ENCODE measurements at places on chromosomes 7 and 10.
A peak's percentile ranks its signal among the peaks of the same experiment; 100 is the strongest.

DNA sequence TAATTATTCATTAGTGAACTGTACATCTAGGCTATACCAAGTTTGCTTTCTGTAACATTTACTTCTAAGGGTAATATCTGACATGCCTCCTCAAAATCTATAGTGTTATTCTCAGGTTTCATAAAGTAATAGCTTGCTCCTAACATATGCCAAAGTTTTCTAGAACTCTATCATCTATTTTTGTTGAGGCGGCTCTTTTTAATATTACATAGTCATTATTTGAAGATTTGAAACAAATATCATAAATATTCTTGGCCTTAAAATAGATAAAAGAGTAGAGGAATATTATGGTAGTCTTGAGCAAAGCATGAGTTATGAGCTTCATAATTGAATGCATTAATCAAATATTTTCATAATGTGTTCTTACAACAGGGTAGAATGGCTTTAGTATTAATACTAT, 327.2 kb upstream of the KCND2 start:
- no peaks in the 10 kb centered on the region for H3K36me3 ChIP-seq
- H3K4me3 ChIP-seq = no peak overlapping the region
- H3K27me3 ChIP-seq = no peaks in the 10 kb centered on the region
- no peaks in the 10 kb centered on the region for H3K4me1 ChIP-seq
- no peak overlapping the region for H3K27ac ChIP-seq

- H3K27ac ChIP-seq = no peak overlapping the region
- no peaks in the 10 kb centered on the region for H3K4me1 ChIP-seq
- DNase-seq = no peak
- no peaks in the 10 kb centered on the region for H3K36me3 ChIP-seq
These were observed 68.0 kb downstream of the CXCL12 start for GRCh38 chr10:44316922-44317215.

GRCh38 chr10:76615049-76615448, 1022.6 kb downstream of the KCNMA1 start:
- DNase-seq = no peak
- no peak overlapping the region for H3K4me3 ChIP-seq
- H3K27me3 ChIP-seq = no peaks in the 10 kb centered on the region
- H3K36me3 ChIP-seq = no peaks in the 10 kb centered on the region

DNA sequence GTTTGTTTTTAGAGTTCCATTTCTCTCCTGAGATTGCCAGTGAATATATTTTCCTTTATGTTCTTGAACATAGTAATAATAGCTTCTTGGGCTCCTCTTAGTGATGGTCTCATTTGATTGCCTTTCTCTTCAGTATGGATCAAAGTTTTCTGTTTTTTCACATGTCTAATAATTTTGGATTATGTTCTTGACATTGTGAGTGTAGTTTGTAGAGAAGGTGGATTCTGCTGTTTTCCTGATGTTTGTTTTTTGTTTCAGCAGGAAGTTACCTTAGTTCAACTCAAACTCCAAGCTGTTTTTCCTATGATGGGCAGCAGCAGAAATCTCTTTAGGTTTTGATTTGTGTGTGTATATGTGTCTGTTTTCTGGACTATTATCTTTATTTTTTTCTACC, 43.8 kb downstream of the TAF3 start:
- H3K4me3 ChIP-seq = peak overlapping the region; percentile 24
- H3K27ac ChIP-seq = no peak overlapping the region
- H3K36me3 ChIP-seq = peaks cover 4% of the 10 kb centered on the region

DNA sequence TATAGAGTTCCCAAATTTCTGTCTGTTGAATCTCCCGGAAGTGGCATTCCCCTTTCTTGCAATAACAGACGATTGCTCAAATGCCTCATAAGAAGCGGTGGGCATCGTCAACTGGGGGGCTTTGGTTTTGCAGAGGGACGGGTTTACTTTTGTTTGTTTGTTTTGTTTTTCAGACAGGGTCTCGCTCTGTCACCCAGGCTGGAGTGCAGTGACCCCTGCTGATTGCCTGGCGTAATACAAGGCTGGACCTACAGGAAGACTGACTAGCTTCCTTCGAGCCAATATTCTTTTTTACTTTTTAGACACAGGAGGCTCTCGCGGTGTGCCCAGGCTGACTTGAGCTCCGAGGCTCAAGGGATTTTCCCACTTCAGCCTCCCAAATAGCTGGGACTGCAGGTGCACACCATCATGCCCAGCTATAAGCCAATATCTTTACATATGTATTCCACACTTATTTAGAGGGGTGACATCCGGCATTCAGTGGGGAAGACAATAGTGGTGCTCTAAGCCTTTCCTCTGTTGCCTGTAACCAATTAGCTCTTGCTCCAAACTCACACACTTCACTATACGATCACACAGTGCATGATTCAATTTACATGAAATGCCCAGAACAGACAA, 58.1 kb downstream of the FHIP2A start:
- no peaks in the 10 kb centered on the region for H3K36me3 ChIP-seq
- no peaks in the 10 kb centered on the region for H3K27me3 ChIP-seq
- peaks cover 11% of the 10 kb centered on the region for H3K4me1 ChIP-seq
- no peak overlapping the region for H3K27ac ChIP-seq

GRCh38 chr10:110730345-110731050, 86.4 kb downstream of the RBM20 start:
- no peak overlapping the region for H3K4me3 ChIP-seq
- no peak overlapping the region for H3K27ac ChIP-seq
- no peaks in the 10 kb centered on the region for H3K36me3 ChIP-seq
- no peaks in the 10 kb centered on the region for H3K27me3 ChIP-seq
- peaks cover 7% of the 10 kb centered on the region for H3K4me1 ChIP-seq

- no peak overlapping the region for H3K4me3 ChIP-seq
- no peak overlapping the region for H3K27ac ChIP-seq
- no peaks in the 10 kb centered on the region for H3K27me3 ChIP-seq
These were observed 29.7 kb upstream of the GPAM start for GRCh38 chr10:112213098-112213823.

GRCh38 chr7:44667190-44667589, 60.8 kb downstream of the OGDH start:
- H3K27ac ChIP-seq = no peak overlapping the region
- H3K4me1 ChIP-seq = no peaks in the 10 kb centered on the region
- H3K36me3 ChIP-seq = peaks cover 25% of the 10 kb centered on the region
- no peaks in the 10 kb centered on the region for H3K27me3 ChIP-seq

GRCh38 chr7:26237035-26237807, 35.7 kb downstream of the CBX3 start:
- no peaks in the 10 kb centered on the region for H3K4me1 ChIP-seq
- H3K36me3 ChIP-seq = no peaks in the 10 kb centered on the region
- DNase-seq = no peak
- no peaks in the 10 kb centered on the region for H3K27me3 ChIP-seq

GRCh38 chr10:100930368-100930767, 17.6 kb downstream of the SLF2 start:
- no peaks in the 10 kb centered on the region for H3K4me1 ChIP-seq
- DNase-seq = no peak
- no peaks in the 10 kb centered on the region for H3K27me3 ChIP-seq
- peaks cover 76% of the 10 kb centered on the region for H3K36me3 ChIP-seq
- no peak overlapping the region for H3K27ac ChIP-seq

DNA sequence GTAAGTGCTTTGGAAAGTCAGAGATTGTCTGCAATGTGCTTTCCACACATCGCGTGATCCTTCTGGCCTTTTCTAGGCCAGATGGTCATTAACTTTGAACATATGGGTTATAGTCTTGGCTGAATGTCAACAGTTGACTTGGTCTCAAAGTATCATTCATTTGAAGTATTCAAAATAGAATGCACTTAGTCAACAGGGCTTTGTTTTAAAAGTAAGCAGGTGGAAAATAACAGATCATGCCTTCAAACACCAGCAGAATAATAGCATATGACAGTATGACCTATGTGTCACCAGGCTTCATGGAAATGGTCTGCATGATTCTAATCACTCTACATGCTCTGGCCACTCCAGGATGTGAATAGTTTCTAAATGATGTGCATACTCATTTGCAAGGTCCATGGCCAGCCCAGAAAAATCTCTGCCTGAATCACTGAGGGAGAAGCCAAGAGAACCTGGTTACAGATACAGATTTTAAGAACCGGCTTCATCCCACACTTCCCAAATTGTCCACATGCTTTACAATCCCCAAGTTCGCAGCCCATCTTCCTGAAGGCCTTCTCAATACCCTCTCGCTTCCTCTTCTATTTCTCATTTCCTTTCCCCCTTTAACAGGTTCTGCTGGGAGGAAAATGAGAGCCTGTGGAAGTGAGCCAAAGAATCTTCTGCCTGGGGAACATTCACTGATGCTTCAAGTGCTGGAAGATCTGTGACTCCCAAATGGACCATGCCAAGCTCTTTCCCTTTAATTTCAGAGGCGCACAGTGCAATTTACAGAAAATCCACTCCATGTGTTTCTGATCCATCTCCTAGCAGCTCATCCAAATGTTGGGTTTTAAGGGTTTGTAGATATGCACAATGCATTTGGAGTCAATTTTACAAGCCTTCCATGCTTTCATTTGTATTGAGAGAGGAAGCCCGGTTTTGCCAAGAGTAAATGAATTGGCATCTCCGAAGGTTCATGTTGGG, 122.8 kb upstream of the GDF10 start:
- peaks cover 23% of the 10 kb centered on the region for H3K27me3 ChIP-seq
- H3K4me3 ChIP-seq = no peak overlapping the region
- no peaks in the 10 kb centered on the region for H3K36me3 ChIP-seq

DNA sequence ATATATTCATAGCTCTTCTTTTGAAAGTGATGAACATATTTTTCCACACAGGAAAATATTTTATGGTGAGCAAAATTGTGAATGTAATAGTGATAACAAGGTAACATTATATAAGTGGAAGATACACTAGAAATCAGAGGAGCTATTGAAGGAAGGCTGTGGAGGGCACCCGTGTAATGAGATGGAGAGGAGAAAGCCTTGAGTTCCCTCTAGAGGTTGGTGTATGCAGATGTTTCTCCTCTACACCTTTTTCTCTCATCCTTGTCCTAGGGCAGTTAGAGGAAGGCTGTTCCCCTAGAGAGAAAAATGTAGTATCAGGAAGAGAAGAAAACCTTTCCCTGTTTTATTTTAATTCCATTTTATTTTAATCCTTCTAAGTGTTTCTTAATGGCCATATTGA, 54.6 kb upstream of the NRG3 start:
- peaks cover 4% of the 10 kb centered on the region for H3K27me3 ChIP-seq
- H3K4me1 ChIP-seq = peaks cover 3% of the 10 kb centered on the region
- H3K27ac ChIP-seq = no peak overlapping the region
- DNase-seq = no peak

DNA sequence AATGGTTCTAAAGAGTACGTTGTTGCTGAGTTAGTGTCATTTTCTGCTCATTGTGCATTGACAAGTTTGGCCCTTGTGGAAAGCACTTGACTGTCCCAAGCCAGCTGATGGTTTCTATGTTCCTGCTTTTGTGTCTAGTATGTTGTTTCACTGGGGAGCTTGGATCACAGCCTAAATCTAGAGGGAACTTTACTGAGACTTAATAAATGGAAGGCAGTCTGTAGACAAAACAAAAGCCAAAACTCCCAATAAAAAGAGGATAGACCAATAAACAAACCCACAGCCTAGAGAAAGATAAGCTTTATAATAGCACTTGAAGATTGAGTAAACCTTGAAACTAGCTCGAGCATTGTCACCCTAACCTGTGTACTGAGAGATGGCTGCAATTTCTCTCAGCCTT, 196.8 kb downstream of the ADRA2A start:
- H3K27ac ChIP-seq = no peak overlapping the region
- H3K4me3 ChIP-seq = no peak overlapping the region
- H3K27me3 ChIP-seq = no peaks in the 10 kb centered on the region
- H3K36me3 ChIP-seq = no peaks in the 10 kb centered on the region

DNA sequence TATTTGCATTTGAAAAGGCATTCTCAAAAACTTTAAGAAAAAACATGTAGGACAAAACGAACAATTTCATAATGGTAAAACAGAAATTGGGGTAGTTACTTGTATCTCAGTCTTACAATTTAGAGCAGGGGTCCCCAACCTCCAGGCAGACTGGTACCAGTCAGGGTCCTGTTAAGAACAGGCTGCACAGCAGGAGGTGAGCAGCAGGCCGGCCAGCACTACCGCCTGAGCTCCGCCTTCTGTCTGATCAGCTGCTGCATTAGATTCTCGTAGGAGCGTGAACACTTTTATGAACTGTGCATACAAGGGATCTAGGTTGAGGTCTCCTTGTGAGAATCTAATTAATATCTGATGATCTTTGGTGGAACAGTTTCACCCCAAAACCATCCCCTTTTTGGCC, 77.3 kb downstream of the SEMA3A start:
- peaks cover 4% of the 10 kb centered on the region for H3K36me3 ChIP-seq
- H3K4me1 ChIP-seq = peaks cover 11% of the 10 kb centered on the region
- DNase-seq = no peak
- no peak overlapping the region for H3K4me3 ChIP-seq

DNA sequence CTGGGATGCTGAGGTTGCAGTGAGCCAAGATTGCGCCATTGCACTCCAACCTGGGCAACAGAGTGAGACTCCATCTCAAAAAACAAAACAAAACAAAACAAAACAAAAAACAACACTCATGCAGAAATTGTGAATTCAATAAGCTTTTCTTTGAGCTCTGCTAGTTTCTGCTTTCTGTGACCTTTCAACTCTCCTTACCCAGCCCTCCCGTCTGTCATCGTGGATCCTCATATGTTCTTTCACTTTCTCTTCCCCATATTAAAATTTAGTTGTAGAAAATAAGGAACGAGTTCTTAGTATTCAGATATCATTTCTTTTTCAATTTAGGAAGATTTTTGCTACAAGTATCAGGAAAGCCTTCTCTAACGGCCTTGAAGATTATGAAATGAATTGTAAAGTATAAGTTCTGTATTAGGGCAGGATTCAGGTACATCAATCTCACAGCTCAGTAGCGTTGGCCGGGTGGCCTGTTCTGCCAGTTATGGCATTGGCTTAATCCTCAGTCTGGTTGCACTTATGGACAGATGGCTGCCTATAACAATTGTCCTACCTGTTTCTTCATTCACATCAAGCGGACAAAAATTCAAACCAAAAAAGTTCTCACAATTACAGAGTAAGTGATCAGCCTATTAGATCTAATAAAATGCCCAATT, 1167.0 kb downstream of the SORCS3 start:
- H3K4me1 ChIP-seq = no peaks in the 10 kb centered on the region
- no peaks in the 10 kb centered on the region for H3K36me3 ChIP-seq
- no peak for DNase-seq
- H3K27ac ChIP-seq = no peak overlapping the region
- no peaks in the 10 kb centered on the region for H3K27me3 ChIP-seq
- no peak overlapping the region for H3K4me3 ChIP-seq

DNA sequence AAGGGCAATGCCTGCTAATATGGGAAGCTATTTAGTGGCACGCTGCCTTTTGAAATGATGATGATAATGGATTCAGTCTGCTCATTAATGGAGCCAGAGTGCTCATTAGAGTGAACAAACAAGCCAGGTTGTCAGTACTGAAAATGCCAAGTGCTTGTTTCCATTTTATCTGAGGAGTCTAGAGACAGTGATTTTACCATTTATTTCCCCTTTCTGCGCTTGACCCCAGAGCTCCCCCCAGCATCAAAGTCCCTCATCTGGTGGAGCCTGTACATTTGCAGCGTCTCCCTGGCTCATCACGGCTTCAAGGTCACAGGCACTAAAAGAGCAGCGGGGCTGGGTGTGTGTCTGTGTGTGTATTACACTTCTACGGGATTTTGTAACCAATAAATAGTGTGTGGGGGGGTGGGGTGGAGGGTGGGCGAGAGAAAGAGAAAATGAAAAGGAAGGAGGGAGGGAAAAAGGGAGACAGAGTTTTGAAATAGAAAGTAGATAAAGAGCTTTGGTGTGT, 553.8 kb downstream of the TFEC start:
- H3K27ac ChIP-seq = no peak overlapping the region
- peak; percentile 60 for DNase-seq
- peak overlapping the region; percentile 81 for H3K4me3 ChIP-seq
- no peaks in the 10 kb centered on the region for H3K36me3 ChIP-seq

- no peaks in the 10 kb centered on the region for H3K36me3 ChIP-seq
- no peaks in the 10 kb centered on the region for H3K4me1 ChIP-seq
- DNase-seq = no peak
- H3K4me3 ChIP-seq = no peak overlapping the region
These were observed 57.6 kb downstream of the CDH23 start for GRCh38 chr10:71454347-71454746.
